ENCODE measurements at places on chromosomes 5 and 9.

DNA sequence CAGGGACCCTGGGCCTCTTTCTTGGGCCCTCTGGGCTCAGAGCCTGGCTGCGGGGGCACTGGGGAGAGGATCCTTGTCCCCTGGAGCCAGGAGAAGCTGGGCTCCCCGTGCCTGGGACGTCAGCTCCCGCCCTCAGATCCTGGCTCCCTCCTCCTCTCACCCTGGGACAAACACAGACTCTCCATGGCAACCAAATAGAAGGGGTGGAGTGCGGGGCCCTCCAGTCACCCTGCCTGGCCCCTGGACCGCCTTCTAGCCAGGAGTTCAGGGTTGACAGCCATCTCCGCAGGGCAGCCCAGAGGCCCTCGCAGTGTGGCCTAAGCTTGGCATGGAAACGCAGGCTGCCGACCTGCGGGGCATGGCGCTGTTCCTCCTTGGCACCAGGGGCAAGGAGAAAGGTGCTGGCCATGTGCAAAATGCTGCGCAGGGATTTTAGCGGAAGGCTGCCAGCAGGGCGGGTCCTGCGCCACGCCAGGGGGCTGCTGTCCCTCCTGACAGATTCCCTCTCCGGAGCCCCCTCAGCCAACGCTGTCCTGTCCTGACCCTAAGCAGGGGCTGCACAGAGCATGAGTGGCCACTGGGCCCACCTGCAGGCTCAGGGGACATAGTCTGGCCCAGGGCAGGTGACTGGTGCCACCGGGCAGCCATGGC, 1.0 kb downstream of the ZDHHC11 start:
- no peak for DNase-seq

DNA sequence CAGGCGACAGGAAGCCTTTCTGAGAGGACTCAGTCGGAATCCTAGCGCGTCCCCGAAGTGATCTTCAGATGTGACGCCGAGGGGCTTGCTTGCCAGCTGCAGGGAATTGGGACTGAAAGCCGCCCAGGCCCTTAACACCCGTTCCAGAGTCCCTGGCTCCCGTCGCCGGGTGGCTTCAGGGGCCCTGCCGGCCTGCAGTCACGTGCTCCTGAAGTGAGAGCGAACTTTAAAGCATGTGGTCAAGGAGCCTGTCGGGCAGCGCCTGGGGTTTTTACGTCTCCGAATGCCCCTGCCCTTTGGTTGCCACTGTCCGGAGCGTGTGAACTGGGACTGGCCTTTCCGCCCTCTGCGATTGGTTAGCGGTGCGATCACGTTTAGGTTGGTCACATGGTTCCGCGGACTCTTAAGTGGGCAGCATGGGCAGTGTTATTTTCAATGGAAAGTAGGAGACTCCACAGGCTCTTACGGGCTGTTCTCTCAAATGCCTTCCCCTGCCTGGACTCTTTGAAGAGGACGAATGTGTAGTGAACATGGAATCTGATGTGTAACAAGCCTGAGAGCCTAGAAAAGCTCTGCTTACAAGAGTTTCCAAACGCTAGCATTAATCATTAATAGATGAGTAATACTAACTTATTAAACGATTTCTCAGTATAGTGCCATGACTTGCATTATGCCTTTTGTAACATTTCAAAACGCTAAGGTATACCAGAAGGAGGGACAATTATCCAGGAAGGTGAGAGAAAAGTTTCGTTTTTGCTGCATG, 1.9 kb downstream of the VLDLR start:
- peak; percentile 87 for DNase-seq

- no peak for DNase-seq
Observed at GRCh38 chr9:130561056-130561455, 18.3 kb upstream of the FUBP3 start.

DNA sequence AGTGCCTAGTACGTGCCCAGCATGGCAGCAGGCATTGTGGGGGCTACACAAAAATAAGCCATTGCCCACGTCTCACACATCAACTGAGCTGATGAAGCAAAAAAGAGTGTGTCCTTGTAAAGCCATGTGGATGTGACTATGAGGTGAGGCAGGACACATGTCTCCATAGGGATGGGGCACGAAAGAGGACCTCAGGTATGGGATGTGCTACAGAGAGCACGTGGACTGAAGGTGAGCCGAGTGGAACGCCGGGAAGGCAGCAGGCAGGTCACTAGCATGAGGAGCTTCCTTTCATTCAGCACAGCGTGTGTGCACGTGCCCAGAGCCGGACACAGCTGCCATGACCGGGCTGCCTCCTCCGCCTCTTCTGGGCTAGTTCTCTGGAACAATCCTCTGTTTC, 429.8 kb downstream of the SPOCK1 start:
- DNase-seq: peak; percentile 57

DNA sequence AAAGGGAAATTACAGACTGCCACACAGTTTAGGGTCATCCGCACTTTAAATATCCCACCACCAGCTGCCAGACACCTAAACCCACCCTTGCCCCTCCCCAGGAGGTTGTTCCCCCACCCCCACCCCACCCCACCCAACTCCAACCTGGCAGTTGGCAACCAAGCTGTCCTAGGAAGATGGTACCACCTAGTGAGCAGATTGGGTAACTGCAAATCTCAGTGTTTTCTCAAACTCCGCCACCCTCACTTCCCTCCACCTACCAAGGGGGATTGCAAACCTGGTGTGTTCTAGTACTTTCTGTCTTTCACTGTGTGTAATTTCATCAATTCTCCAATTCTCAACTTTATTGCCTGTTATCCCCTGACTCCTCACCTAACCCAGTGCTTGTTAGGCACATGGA, 323.8 kb upstream of the IRX2 start:
- no peak for DNase-seq

Data from coronary artery (tissue), 2 donors.